ENCODE measurements at places on chromosomes 2 and 18.

DNA sequence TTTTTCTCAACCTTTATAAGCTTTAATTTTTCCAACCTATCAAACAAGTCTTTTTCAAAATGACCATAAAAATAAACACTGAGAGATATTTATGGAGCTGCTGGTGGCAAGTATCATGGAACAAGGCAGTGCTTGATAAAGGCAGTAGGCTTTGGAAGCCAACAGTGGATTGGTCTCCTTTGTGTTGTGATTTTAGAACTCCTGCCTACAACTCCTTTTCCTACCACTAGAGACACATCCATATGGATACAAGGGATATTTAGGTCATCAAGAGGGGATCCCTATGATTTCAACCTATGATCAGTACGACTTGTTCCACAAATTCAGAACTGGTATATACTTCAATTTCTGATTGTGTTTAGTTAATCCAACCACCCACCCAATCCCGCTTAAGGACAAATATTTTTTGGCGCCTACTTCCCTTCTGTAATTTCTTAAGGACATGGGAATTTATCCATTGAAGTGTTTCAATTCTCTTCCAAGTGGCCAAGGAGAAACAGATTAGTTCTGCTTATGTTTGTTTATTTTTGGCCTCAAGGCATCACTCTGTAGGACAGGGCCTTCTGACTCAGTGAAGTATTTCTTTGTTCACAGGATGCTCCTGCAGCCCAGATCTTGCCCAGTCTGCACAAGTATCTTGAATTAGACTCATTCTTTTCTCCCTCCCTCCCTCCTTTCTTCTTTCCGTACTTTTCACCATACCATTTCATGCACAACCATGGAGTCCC is 2119.6 kb upstream of the PIK3C3 start:
- DNase-seq: no peak

DNA sequence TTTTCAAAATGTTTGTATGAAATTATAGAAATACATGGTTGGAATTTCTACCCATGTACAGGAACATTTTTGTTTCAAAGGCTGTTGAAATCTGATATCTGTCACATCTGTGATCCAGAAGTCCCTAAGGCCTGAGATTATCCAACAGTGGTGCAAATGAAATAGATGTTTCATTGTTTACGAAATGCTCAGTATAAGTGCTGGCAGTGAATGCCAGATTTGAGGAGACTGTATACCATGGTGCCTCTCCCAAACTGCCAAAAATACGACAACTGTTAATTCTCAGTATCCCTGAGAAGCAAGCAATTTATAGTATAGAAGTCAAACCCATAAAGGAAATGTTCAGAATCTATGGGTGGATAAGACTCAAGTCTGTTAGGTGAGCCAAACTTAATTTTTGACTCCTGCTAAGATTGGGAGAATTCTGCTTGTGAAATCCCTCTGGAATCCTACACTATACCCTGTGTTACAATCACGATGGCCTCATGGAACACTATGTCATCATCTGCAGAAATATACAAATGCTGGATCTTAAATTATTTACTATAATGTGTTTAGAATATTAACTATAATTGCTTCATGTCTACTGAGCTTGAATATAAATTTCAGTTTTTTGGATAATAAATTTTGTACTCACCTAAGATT is 71.2 kb upstream of the DOCK10 start:
- DNase-seq: no peak

GRCh38 chr2:180289627-180290026 is 282.5 kb upstream of the CWC22 start:
- DNase-seq: no peak

DNA sequence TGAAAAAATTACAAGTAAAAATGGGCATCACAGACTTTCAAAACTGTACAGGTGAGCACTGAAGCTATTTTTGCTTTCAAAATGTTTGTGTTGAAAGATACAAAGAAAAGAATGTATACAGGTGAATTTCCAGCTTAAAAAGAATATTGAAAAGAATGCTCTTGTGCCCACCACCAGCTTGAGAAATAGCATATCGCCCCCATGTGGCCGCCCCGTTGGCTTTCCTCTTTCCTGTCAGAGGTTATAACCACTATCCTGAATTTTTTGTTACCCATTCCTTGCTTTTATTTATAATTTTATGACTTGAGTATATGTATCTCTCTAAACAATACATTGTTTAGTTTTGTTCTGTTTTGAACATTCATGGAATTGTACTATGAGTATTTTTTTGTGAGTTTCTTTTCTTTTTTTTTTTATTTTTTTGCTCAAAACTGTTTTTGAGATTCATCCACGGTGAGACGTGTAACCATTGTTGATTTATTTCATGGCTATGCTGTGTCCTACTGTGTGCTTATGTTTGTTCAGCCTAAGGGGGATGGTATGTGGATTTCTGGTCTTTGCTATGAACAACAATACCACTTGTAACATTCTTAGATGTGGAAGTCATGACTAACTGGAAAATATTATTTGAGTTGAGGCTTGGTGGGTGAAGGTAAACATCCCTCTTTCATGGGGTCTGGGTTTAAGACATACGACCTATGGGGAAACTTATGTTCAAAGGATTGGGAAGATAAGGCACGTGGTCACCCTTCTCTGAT is 11.6 kb downstream of the TRPM8 start:
- peak; percentile 61 for DNase-seq

GRCh38 chr18:44786688-44787087 is 106.0 kb downstream of the SETBP1 start:
- DNase-seq: no peak

DNA sequence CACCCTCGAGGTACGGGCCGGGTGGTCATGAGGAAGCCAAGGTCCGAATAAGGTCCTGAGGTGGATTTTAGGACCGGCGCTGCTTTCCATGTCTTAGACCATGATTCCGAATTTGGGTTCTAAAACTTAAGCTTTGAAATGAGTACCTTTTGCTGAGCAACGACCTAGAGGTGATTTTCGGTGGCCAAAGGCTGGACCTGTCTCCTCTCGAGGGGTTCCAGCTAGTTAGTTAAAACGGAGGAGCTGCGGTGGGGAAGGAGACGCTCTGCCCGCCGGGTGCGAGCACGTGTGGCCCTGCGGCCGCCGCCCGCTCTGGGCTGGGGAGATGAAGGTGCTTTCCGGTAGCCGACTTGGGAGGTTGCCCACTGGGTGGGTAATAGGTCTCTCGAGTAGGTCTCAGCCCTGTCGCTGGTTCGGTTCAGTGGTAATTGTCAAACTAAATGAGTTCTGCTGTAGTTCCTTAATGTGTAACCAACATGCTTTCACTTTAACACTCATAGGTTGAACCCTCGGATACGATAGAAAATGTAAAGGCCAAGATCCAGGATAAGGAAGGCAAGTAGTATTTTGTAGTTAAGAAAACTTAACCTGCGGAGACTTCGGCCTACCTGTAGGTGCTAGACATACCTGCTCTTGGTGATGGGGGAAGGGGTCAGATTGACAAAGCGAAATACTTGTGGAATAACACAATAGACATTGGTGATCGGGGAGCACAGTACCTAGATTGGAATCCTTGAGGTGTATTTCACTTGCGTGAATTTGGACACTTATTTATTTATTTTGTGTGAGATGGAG is 572 bp downstream of the RPS27A start:
- peak; percentile 50 for DNase-seq

DNA sequence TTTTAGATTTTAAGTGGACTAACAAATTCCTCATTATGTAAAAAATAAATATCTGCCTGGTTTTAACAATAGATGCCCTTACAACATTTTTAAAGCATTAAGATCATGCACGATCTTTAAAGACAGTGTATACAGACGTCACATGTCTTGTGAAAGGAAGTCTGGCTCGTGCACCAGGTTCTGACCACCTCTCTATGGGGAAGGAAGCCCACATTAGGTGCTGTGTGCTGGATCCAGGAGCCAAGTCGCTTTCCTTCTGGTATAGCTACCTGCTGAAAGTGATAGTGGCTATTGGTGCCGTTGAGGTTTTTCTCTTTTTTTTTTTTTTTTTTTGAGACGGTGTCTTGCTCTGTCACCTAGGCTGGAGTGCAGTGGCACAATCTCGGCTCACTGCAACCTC is 116.5 kb downstream of the NCK2 start:
- no peak for DNase-seq

GRCh38 chr18:52408800-52409302 is 68.9 kb downstream of the DCC start:
- DNase-seq: no peak

- DNase-seq: no peak
Observed at GRCh38 chr2:85015653-85016360, 44.8 kb downstream of the KCMF1 start.

Measured in NB4 (cell line).